ENCODE measurements at places on chromosomes 5 and 9.

DNA sequence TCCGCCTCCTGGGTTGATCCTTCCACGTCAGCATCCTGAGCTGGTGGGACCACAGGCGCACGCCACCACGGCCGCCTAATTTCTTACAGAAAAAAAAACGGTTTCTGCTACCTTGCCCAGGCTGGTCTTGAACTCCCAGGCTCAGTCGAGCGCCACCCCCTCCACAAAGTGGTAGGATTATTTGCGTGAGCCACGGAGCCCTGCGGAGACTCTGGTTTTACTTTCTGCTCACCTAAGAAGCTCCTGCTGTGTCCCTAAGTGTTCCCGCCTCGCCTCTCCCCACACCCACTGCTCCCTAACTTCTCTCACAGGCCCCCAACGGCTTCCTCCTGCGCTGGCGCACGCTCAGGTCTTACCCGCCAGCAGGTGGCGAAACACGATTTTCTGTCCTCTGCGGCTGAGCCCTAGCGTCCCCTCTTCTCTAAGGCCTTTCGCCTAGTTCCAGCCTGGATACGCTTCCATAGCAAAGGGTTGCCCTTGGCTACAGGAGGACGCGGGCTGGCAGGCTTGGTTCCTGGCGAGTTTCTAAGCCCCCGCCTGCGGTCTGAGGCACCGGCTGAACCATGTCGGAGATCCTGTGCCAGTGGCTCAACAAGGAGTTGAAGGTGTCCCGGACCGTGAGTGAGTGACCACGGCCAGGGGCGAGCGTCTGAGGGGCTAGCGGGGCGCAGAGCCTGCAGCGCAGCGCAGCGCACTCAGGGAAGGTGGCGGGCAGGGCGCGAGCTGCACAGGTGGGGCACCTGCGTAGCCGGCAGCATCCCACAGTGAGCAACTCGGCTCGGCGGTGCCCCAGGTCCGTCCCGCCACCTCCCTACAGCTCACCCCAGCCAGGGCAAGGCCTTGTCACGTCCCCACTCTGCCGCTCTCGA lies at the start of gene SPEF2:
Gene SPEF2, plus strand, starts transcription at position 429 of the 869 bp plus-strand sequence. Its CDS starts 135 bp downstream, at position 564.
- peak; percentile 58 for DNase-seq

- DNase-seq, result peak; percentile 15
Measured at GRCh38 chr5:180860273-180860886, 696 bp downstream of the ZFP62 start.

DNA sequence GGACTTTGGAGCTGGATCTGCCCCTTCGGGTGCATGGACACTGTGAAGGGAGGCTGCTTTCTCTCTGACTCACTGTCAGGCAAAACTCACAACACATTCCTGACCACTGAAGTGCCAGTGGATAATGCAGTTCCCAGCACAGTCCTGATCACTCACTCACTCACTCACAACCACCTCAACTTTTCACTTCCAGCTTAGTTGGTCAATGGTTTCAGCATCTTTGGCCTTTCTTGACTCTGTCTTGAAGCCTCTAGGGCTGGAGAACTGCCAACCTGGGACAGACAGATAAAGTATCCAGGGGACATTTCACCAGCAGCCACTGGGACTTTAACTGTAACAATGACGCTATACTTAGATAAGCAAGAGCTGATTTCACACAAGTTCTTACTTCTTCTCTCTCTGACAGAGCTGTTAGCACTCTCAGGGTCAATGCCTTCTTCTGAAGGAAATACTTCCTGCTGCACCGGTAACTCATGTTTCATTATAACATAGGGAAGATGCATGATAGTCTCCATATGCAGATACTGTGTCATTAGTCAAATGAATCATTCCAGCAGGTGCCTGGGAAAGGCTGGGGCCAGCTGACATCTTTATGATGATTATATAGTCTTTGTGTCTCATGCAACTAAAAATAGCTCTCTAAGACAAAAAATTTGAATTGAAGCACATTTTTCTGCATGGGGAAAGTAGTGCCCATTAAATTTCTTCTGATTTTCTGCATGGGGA lies 499.0 kb downstream of the SEMA5A start:
- DNase-seq, result no peak

GRCh38 chr9:136777359-136777758 lies 13.0 kb upstream of the LCN15 start:
- DNase-seq, result no peak

DNA sequence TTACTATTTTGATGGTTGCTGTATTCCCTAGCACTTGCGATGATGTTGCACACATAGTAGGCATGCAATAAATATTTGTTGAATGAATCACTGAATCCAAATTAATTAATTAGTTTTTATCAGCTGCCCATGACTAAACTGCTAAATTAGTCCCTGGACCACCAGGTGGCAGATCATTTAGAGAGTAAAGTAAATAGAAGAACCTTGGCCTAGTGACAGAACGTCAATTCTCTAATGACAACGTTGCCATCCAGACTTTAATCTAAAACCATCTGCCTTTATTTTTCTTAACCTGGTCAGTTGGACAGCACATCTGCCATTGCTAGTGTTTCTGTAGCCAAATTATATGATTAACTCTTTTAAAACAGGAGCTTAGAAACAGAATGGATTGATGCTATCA lies 457.5 kb downstream of the KIF4B start:
- DNase-seq, result no peak

GRCh38 chr9:115006660-115007059 lies 76.3 kb upstream of the TNFSF8 start:
- no peak for DNase-seq

Data from activated T-helper 1 cell treated with Interleukin-2 at 50 U/mL for 16 hours (primary cell).